ENCODE measurements at places on chromosomes 5 and 9.

DNA sequence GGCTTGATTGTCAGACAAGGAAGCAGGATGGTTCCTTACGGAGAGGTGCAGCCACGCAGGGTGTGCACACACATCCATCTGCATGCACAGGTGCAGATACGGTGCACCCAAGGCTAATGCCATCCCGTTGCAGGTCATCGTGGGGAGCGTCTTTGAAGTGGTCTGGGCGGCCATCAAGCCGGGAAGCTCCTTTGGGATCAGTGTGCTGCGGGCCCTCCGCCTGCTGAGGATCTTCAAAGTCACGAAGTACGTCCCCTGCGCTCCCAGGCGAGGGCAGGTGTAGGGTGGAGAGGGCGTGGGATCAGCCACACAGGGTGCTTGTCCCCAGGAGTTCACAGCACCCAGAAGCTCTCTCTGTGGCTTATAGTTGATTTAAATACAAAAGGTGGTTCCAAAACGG is 106.4 kb downstream of the CACNA1B start:
- no peak for DNase-seq

DNA sequence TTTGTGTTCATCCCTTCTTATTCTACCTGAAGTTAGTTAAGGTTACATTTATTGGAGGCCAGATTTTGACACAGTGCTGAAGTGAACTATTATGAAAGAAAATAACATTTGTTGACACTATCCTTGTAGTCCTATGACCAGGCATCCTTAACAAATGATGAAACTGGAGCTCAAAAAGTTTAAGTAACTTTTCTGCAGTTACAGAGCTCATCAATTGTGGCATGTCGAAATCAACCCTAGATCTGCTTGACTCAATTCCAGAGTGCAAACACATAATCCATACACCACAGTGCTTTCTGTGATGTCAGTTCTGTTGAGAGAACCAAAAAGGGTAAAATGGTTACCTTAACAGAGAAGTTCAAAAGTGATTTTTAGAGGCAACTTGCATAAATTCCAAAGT is 28.6 kb downstream of the KCNN2 start:
- no peak for DNase-seq

DNA sequence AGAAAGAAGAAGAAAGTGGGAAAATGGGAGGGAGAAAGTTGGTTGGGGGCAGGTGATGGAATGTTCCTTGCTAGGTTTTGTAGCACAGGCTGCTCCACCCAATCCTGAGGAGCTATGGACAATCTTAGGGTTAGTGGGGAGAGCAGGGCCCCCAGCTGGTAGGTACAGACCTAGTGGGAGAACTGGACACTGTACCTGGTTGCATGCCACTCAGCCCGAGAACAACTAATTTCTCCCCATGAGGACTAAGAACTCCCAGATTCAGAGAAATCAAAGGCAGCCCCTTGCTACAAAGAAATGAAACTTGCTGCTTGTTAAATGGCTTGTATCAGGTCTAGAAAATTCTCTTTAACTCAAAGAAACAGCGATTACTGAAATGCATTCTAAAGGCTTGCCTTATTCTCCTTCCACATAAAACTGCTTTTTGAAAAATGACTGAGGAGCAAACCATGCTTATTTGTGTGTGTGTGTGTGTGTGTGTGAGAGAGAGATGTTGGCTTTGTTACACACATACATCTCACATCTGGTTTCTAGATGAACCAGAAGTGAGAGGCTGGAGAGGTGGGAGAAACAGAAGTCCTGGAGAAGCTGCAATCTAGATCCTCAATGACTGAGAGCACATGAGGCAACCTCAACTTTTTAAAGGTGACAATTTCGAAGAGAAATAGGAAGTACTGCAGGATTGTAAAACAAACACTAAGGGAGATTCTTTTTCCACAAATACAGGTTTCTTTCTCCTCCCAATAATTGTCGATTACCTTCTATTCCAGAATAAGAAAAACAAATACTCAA is 28.9 kb downstream of the FYB1 start:
- DNase-seq, result no peak

- DNase-seq, result no peak
Measured at GRCh38 chr5:68303754-68304420, 88.3 kb downstream of the PIK3R1 start.

- DNase-seq, result no peak
Measured at GRCh38 chr5:170338291-170338690, 40.7 kb upstream of the LCP2 start.

DNA sequence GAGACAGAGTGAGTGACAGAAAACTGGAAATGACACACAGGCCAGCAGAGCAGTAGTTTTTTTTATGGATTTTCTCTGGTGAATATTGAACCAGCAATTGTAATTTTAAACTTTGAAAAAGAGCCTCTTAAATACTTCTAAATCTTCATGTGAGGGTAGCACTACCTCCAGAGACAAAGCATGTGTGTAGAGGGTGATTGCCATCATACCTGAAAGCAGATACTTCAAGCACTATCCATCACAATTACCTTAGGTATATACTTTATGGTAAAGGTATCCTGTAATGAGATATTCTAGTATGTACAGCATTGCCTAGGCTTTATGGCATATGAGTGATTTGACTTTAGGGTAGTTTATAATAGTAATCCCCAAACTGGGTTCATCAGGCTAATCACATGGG is 3.4 kb upstream of the EBF1 start:
- no peak for DNase-seq

DNA sequence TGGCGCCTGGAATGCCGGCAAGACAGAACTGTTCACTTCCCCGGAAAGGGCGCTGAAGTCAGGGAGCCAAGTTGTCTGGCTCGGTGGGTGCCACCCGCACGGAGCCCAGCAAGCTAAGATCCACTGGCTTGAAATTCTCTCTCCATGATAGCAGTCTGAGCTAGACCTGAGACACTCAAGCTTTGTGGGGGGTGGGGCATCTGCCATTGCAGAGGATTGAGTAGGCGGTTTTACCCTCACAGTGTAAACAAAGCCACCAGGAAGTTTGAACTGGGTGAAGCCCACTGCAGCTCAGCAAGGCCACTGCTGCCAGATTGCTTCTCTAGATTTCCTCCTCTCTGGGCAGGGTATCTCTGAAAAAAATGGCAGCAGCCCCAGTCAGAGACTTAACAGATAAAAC is 277.4 kb downstream of the SLCO4C1 start:
- no peak for DNase-seq

DNA sequence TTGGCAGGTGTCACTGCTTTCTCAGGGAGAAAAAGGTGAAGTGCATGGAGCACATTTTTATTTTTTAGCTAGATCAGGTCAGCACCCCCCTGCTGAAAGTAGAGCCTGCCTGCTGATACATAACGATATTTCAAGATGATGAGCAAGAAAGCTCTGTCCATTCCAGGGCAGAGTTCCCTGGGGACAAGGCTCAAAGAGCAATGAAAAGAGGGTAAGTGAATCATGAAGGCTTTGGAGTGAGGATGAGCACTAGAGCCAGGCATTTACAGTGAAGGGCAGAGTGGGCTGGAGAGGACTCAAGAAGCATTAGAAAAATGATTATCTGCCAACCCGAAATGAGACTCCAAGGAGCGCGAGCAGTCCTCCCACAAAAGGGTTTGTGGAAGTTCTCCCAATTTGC is 345.7 kb downstream of the TLE4 start:
- no peak for DNase-seq

DNA sequence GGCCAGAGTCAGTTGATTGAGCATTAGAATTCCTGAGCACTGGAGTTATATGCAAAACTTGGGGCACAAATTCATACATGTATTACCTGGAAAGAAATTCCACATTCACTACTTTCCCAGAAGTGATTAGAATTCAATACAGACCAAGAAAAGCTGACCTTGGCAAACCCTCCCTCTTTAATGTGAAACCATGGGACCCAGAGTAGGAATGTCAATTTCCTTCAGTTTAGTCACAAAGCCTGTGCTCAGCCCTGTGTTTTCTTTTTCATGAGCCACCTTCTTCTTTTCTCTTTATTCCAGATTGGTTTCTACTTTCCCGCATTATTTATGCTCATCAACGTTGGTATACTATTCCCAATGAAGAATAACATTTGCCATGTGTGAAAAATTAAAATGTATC is 420.2 kb downstream of the CDH12 start:
- no peak for DNase-seq

DNA sequence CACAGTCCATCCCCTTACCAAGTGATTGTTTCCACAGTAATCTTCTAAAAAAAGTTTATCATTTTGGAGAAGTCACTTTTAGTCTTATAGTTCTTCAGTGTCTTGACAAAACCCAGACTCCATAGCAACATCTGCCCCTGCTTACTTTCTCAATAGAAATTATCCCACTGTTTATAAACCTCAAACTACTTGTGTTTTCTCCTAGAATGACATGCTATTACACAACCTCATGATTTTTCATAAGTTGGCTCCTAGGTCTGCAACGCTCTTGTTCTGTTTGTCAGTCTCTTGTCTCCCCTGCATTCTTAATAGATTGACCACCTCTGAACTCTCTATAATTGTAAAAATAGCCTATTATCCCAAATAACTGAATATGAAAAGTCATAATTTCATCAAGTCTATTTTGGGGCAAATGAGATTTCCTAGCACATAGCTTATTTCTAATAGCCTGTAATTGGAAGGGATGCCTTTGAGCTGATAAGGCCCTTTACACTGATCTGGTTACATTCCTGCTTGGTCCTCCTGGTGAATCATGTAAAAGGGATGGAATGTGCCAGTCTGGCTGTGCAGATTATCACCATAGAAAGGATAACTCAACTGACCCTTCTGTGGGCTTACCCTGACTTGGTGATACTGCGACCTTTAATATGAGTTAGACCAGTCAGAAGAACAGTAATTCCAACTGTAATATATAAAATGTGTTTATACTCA is 69.6 kb downstream of the CHSY3 start:
- DNase-seq, result peak; percentile 19

GRCh38 chr5:67246108-67246507 is 49.5 kb upstream of the CD180 start:
- peak; percentile 92 for DNase-seq

- no peak for DNase-seq
Measured at GRCh38 chr9:129455151-129455995, 165.5 kb downstream of the C9orf50 start.

DNA sequence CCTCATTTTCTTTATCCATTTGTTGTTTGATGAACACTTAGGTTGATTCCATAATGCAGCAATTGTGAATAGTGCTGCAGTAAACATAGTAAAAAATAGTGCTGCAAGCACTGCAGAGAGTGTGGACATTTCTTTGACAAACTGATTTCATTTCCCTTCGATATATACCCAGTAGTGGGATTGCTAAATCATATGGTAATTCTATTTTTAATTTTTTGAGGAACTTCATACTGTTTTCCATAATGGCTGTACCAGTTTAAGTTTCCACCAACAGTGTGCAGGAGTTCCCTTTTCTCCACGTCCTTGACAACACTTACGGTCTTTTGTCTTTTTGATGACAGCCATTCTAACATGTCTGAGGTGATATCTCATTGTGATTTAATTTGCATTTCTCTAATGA is 138.2 kb upstream of the PLPPR1 start:
- DNase-seq, result no peak

- DNase-seq, result peak; percentile 68
Measured at GRCh38 chr5:13987843-13988464, 43.5 kb upstream of the DNAH5 start.

GRCh38 chr5:176943816-176944215 is 44.7 kb upstream of the HK3 start:
- DNase-seq, result no peak

GRCh38 chr9:116704470-116704869 is 17.4 kb downstream of the TRIM32 start:
- DNase-seq, result no peak

- DNase-seq, result peak; percentile 53
Measured at GRCh38 chr5:180605554-180606214, 14.4 kb upstream of the SCGB3A1 start.

DNA sequence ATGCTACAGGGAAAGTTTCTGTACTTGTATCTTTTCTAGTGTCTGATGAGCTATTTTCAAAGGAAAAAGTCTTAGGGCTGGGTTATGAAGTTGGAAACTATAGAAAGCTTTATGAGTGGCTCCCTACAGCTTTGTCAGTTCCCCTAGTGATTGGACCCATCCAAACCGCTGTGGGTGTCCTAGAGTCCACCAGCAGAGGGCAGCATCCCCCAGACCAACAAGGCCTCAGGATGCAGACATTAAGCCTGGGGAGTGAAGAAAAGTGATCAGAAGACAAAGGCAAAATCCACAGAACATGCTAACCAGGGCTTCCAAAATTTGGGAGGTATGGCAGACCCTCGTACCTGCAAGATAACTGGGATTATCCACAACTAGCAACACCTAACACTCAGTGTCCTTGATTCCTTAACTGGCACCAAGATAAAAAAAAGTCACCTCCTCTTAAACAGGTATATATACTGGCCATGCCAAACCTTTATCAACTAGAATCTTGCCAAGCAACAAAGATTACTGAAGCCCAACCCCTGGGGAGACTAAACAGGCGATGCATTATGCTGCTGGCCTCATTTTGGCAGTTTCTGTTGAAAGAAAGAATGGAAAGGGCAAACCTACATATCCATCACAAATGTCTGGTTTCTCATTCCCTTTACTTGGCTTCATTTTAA is 110.4 kb upstream of the NR5A1 start:
- DNase-seq, result peak; percentile 77

GRCh38 chr5:177124486-177124991 is 9.0 kb upstream of the NSD1 start:
- no peak for DNase-seq

GRCh38 chr5:35789732-35790456 is 66.8 kb upstream of the IL7R start:
- no peak for DNase-seq

GRCh38 chr5:147791181-147791580 is 8.7 kb upstream of the JAKMIP2 start:
- no peak for DNase-seq

GRCh38 chr5:142015781-142016533 is 3.1 kb upstream of the GNPDA1 start:
- peak; percentile 63 for DNase-seq

DNA sequence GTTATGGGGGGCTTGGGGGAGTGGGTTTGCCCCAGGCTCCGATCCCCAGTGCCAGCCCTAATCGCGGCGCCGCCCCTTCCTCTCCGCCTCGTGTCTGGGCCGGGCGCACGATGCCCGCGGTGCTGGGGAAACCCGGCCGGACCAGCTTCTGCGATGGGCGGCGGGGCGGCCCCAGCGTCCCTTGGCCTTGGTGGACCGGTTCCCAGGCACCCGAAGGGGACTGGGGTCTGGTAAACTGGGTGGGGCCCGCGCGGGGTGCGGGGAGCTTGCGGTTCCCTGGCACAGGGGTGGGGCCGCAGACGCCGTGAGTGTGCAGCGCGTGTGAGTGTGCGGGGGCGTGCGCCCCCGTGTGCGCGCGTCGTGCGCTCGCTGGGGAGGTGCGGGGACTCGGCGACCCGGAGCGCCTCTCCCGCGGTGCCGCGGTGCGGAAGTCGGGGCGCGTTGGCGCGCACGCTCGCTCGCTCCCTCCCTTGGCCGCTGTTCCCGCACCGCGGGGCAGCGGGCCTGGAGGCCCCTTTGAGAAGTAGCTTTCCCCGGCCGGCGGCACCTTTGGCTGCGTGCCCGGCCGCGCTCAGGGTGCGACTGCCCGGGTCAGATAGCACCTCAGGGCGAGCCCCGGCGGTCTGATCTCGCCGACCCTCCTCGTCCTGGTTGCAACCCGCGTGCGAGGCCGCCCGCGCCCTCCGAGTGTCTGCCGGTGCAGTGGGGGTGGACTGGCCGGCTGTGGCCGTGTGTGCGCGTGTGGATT is 568 bp downstream of the MACIR start:
- DNase-seq, result peak; percentile 52

GRCh38 chr5:149379177-149379761 is at the start of gene IL17B:
IL17B (minus strand) TSS chr5:149379292; CDS start chr5:149379225, 67 bp downstream.
- DNase-seq, result no peak

Data from astrocyte of the spinal cord (primary cell).